ENCODE measurements at places on chromosomes 2 and 18. TPM values are rescaled to one million over a fixed set of nuclear protein-coding genes. Genes with fewer than 3 reads are reported as not detected.

LRATD1 gene
- 0.13 TPM for polyA plus RNA-seq

TYMS gene
- 1.0 TPM for polyA plus RNA-seq

TFCP2L1 gene
- 0.03 TPM for polyA plus RNA-seq

LYG2 gene
- polyA plus RNA-seq: not detected

RETSAT gene
- polyA plus RNA-seq: 52.4 TPM

RNF103 gene
- 31.8 TPM for polyA plus RNA-seq

CNTNAP5 gene
- not detected for polyA plus RNA-seq

SUMO1 gene
- polyA plus RNA-seq: 63.1 TPM

STPG4 gene
- polyA plus RNA-seq: not detected

NT5DC4 gene
- not detected for polyA plus RNA-seq

BOLA3 gene
- polyA plus RNA-seq: 166 TPM

COQ10B gene
- polyA plus RNA-seq: 29.0 TPM

ZBTB7C gene
- polyA plus RNA-seq: 0.80 TPM

DCDC2C gene
- not detected for polyA plus RNA-seq

RAX gene
- not detected for polyA plus RNA-seq

DLX2 gene
- polyA plus RNA-seq: not detected

ACTG2 gene
- 5.6 TPM for polyA plus RNA-seq

CYS1 gene
- polyA plus RNA-seq: 1.2 TPM

ANKRD53 gene
- 1.1 TPM for polyA plus RNA-seq

LDLRAD4 gene
- 5.4 TPM for polyA plus RNA-seq

REG3A gene
- polyA plus RNA-seq: not detected

CCDC148 gene
- polyA plus RNA-seq: 0.51 TPM

RFX8 gene
- 0.44 TPM for polyA plus RNA-seq

CAD gene
- polyA plus RNA-seq: 8.6 TPM

FOXI3 gene
- not detected for polyA plus RNA-seq

LOXHD1 gene
- polyA plus RNA-seq: 0.51 TPM

PPP1R1C gene
- 20.9 TPM for polyA plus RNA-seq

ELAC1 gene
- polyA plus RNA-seq: 6.7 TPM

LOXL3 gene
- polyA plus RNA-seq: 2.9 TPM

DYNAP gene
- not detected for polyA plus RNA-seq

CRYBA2 gene
- polyA plus RNA-seq: not detected

IRS1 gene
- polyA plus RNA-seq: 2.2 TPM

HRH4 gene
- polyA plus RNA-seq: not detected
